Thyroid gland (tissue), 4 donors: ENCODE measurements at places on chromosomes 2 and 18. TPM values are rescaled to one million over a fixed set of nuclear protein-coding genes. Genes with fewer than 3 reads are reported as not detected.

DNA sequence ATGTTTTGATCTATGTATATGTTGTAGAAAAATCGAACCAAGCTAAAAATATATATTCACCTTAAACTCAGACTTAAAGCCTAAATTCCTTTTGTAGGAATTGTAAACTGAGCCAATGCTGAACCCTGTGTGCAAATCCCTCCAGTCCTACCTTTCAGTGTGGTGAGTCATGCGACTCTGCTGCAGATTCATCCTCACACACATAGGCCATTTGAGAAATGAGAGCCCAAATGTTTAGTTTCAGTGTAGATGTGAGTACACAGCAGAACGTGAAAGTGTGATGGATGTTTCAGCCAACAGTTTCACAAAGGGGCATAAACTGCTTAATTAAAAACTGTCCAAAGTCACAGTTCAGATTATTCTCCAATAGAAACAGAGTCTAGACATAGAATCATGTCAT, 193.2 kb downstream of the CDH19 start:
- DNase-seq = no peak
- H3K4me3 ChIP-seq = no peak overlapping the region
- no peaks in the 10 kb centered on the region for H3K27me3 ChIP-seq
- no peak overlapping the region for H3K27ac ChIP-seq
- H3K4me1 ChIP-seq = no peaks in the 10 kb centered on the region

DNA sequence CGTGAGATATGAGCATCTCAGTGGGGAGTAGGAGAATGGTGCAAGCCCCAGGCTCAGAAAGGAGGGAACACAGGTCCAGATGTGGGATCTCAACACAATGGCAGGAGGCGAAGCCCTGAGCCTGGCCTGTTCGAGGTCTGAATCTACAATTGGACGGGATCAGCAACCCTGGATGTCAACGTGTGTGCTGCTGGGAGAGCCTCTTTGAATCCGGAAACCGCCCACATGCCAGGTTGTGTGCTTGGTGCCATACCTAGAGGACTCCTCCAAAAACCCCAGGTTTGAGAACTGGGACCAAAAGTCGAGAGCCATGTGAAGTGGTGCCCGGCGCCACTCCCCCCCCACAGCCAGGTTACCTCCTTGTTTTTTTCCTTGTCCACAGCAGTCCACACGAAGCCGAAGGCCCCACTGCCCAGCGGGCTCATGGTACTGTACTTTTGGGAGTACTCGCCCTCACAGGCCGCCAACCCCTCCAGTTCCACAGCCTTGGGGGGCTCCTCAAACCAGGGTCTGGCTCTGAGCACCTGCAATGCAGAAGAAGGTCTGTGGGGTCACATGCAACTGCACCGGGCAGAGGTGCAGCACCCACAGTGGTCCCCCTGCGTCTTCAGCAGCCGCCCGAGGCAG, 20.4 kb upstream of the MTERF4 start:
- H3K27me3 ChIP-seq = no peaks in the 10 kb centered on the region
- no peak for DNase-seq
- H3K27ac ChIP-seq = no peak overlapping the region

DNA sequence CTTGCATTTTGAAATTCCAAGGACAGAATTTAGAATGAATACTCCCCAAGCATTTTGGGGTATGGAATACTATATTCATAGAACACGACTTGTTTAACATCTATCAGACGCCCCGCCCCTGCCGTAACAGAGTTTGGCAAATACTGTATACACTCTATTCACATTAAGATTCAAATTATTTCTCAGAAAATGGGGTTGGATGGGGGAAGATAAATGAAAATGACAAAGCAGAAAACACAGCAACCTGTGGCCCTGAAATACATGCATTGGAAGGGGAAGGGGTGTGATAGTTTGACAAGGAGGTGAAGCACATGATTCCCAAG, 634.6 kb upstream of the SLC39A10 start:
- no peak overlapping the region for H3K27ac ChIP-seq
- no peaks in the 10 kb centered on the region for H3K36me3 ChIP-seq
- H3K4me3 ChIP-seq = no peak overlapping the region
- H3K27me3 ChIP-seq = no peaks in the 10 kb centered on the region
- DNase-seq = no peak

DNA sequence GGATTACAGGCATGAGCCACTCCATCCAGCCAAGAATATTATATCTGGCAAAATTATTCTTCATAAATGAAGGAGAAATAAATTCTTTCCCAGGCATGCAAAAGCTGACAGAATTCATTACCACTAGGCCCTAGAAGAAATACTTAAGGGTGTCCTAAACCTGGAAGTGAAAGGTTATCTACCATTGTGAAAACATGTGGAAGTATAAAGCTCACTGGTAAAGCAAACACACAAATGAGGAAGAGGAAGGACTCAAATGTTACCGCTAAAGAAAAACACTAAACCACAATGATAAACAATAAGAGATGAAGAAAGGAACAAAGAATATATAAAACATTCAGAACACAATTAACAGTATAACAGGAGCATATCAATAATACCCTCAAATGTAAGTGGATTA, 171.8 kb downstream of the CAMKMT start:
- no peaks in the 10 kb centered on the region for H3K4me1 ChIP-seq
- no peak overlapping the region for H3K4me3 ChIP-seq
- no peaks in the 10 kb centered on the region for H3K27me3 ChIP-seq
- no peak for DNase-seq

DNA sequence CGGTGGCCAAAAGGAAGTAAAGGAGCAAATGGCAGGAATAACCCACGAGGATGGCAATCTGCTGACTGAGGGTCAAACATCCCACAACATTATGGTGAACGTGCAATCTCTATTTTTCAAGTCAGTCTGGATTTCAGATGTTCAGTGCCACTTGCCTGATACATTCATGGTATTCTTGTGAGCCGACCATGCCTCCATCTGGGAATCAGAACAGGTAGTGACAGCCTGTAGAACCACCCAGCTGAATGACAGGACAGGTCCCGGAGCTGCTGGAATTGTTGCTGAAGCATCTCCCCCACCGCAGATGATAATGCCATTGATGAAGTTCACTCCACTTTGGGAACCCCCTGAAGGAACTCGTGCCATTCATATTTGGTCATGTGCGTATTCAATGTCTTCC, 123.2 kb downstream of the CAPN13 start:
- H3K27me3 ChIP-seq = no peaks in the 10 kb centered on the region
- no peak for DNase-seq
- no peak overlapping the region for H3K4me3 ChIP-seq
- no peak overlapping the region for H3K27ac ChIP-seq

- H3K36me3 ChIP-seq = no peaks in the 10 kb centered on the region
- peaks cover 5% of the 10 kb centered on the region for H3K4me1 ChIP-seq
- DNase-seq = no peak
- H3K27me3 ChIP-seq = no peaks in the 10 kb centered on the region
Measured at GRCh38 chr2:205994344-205994743, 91.6 kb downstream of the INO80D start.

DNA sequence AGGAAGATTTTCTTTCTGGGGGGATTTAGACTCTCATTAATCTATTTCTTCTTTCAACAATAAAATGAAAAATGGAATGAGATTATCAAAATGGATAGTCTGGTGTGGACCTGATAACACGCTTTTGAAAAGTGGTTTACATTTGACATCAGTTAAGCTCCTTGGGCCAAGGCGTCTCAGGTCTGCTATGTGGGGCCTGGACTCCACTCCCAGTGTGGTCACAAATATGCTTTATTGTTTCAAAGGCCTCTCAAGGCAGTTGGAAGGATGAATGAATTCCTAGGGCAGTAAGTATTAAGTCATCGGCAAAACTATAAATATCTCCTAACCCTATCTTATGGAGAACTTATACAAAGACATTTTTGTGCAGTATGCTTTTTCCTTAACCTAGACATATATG, 74.5 kb downstream of the ETAA1 start:
- H3K27me3 ChIP-seq = no peaks in the 10 kb centered on the region
- no peak overlapping the region for H3K4me3 ChIP-seq
- DNase-seq = no peak

- no peak for DNase-seq
- H3K4me1 ChIP-seq = no peaks in the 10 kb centered on the region
- no peaks in the 10 kb centered on the region for H3K27me3 ChIP-seq
- no peak overlapping the region for H3K4me3 ChIP-seq
Measured at GRCh38 chr2:26471766-26472706, 5.9 kb downstream of the OTOF start.

- H3K4me3 ChIP-seq = no peak overlapping the region
- no peaks in the 10 kb centered on the region for H3K27me3 ChIP-seq
- no peaks in the 10 kb centered on the region for H3K36me3 ChIP-seq
- H3K4me1 ChIP-seq = no peaks in the 10 kb centered on the region
- DNase-seq = no peak
Measured at GRCh38 chr2:108825254-108825653, 38.7 kb downstream of the CCDC138 start.

DNA sequence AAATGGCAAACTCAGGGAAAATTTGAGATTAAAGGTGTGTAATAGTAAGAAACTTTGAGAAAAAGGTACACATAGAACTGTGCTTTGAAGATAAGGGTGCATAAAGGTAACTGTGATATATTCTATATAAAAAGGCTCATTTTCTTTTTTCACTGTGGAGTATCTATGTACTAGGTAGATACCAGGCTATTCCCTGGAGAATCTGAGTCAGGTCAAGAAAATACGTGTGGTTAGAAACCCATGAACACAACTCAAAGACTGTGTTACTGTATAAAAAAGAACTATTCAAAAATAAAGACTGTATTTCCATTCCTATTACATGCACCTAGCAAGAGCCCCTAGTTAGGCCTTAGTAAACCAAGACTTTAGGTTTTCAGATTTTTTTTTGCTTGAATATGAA, 100.1 kb upstream of the GRB14 start:
- H3K36me3 ChIP-seq = no peaks in the 10 kb centered on the region
- no peak for DNase-seq

GRCh38 chr2:95551055-95551568, 40.7 kb upstream of the TRIM43 start:
- no peak overlapping the region for H3K4me3 ChIP-seq
- H3K27me3 ChIP-seq = no peaks in the 10 kb centered on the region
- no peaks in the 10 kb centered on the region for H3K4me1 ChIP-seq
- no peak overlapping the region for H3K27ac ChIP-seq
- H3K36me3 ChIP-seq = no peaks in the 10 kb centered on the region

- H3K27me3 ChIP-seq = no peaks in the 10 kb centered on the region
- DNase-seq = no peak
- H3K27ac ChIP-seq = no peak overlapping the region
- no peaks in the 10 kb centered on the region for H3K4me1 ChIP-seq
Measured at GRCh38 chr2:24024018-24024417, 14.1 kb downstream of the MFSD2B start.

- H3K36me3 ChIP-seq = no peaks in the 10 kb centered on the region
- no peak for DNase-seq
- no peaks in the 10 kb centered on the region for H3K27me3 ChIP-seq
- no peak overlapping the region for H3K27ac ChIP-seq
Measured at GRCh38 chr2:43027097-43027873, 199.1 kb downstream of the ZFP36L2 start.

DNA sequence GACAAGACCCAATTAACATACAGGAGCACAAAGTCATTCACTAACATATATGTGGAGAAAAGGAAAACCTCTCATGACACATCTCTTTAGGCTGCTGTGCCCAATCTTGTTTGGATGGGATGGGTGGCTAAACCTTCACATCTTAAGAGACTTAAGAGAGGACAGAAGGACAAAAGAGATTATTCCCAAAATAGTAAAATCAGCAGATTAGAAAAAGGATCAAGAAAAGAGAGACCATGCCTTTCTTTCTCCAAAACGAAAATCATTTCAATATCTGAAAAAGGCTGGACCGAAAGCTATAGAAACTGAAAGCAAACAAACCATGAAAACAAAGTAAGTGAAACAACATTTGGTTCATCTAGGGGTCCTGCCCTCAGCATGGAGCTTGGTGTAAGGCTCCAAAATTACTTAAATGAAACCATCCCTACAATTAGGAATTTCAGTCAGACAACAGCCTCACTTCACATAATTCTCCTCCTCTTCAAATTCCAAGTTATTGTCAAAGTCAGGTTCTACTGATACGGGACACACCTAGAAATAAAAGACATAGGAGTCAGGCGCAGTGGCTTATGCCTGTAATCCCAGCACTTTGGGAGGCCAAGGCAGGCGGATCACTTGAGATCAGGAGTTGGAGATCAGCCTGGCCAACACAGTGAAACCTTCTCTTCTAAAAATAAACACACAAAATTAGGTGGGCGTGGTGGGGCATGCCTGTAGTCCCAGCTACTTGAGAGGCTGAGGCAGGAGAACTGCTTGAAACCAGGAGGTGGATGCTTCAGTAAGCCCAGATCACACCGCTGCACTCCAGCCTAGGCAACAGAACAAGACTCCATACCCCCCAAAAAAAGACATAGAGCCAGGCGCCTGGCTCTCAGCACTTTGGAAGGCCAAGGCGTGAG, 5.2 kb downstream of the STARD7 start:
- no peaks in the 10 kb centered on the region for H3K36me3 ChIP-seq
- H3K4me3 ChIP-seq = no peak overlapping the region
- peak overlapping the region; percentile 51 for H3K27ac ChIP-seq
- peak; percentile 27 for DNase-seq

- H3K27me3 ChIP-seq = no peaks in the 10 kb centered on the region
- H3K4me1 ChIP-seq = peaks cover 30% of the 10 kb centered on the region
- no peaks in the 10 kb centered on the region for H3K36me3 ChIP-seq
- H3K27ac ChIP-seq = peak overlapping the region; percentile 18
- DNase-seq = no peak
- H3K4me3 ChIP-seq = no peak overlapping the region
Measured at GRCh38 chr18:58213440-58213839, 169.4 kb downstream of the NEDD4L start.

GRCh38 chr2:240635121-240635997, 10.1 kb downstream of the GPR35 start:
- no peaks in the 10 kb centered on the region for H3K27me3 ChIP-seq
- H3K4me1 ChIP-seq = no peaks in the 10 kb centered on the region
- no peak overlapping the region for H3K27ac ChIP-seq
- no peaks in the 10 kb centered on the region for H3K36me3 ChIP-seq

GRCh38 chr2:1437101-1437500, 23.8 kb downstream of the TPO start:
- H3K4me1 ChIP-seq = peaks cover 9% of the 10 kb centered on the region
- H3K36me3 ChIP-seq = peaks cover 92% of the 10 kb centered on the region
- DNase-seq = no peak
- no peak overlapping the region for H3K4me3 ChIP-seq
- no peak overlapping the region for H3K27ac ChIP-seq

DNA sequence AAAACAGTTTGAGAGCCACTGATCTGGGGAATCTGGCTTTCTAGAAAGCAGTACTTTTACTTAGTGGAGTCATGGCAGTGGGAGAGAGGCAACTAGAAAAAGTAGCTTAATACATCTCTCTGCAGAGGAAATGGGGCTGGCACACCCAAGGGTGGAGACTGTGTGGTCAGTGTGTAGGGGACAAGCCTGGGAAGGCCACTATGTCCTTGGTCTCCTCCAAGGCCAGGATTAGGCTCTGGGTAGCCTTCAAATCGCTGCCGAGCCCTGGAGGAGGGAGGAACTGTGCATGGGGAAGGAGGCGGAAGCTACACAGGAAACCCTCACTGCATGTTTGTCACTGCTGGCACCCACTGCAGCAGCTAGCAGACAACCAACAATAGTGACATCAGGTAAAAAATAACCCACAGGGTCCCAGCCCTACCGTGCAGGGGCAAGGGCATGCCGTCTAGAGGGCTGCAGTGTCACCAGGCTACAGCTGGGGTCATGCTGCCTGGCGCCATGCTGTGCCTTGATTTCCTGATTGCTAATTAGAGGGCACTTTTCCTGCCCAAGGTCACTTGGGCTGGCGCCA, 34.8 kb downstream of the LBH start:
- H3K36me3 ChIP-seq = no peaks in the 10 kb centered on the region
- H3K4me3 ChIP-seq = no peak overlapping the region
- peak; percentile 50 for DNase-seq
- H3K27me3 ChIP-seq = no peaks in the 10 kb centered on the region

The CLEC4F gene
- total RNA-seq = not detected

The MSTN gene
- 0.27 TPM for total RNA-seq

The BIN1 gene
- total RNA-seq = 49.2 TPM

The AQP12A gene
- total RNA-seq = not detected

The RPRM gene
- 2.4 TPM for total RNA-seq

The ERBB4 gene
- total RNA-seq = 19.2 TPM
